GM12878 (cell line): ENCODE measurements at places on chromosomes 3 and 15. TPM values are rescaled to one million over a fixed set of nuclear protein-coding genes. Genes with fewer than 3 reads are reported as not detected.

DNA sequence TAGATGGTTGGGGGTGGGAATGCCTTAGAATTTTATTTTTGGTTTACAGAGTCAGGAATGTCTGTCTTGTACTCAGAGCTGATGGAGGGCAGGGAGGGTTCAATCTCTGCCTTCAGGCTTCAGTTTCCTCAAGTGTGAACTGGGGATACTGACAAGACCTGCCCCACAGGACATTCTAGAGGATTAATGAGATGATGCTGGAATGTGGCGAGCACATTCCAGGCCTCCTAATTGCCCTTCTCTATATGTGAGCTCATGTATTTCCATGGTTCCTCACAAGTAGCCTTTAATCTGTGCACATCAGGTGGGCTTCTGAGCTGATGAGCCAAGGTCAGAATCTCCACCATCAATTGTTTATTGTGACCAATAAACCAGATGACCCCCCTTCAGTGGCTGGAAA is 90.4 kb downstream of the CACNA2D3 start:
- no peak for DNase-seq

DNA sequence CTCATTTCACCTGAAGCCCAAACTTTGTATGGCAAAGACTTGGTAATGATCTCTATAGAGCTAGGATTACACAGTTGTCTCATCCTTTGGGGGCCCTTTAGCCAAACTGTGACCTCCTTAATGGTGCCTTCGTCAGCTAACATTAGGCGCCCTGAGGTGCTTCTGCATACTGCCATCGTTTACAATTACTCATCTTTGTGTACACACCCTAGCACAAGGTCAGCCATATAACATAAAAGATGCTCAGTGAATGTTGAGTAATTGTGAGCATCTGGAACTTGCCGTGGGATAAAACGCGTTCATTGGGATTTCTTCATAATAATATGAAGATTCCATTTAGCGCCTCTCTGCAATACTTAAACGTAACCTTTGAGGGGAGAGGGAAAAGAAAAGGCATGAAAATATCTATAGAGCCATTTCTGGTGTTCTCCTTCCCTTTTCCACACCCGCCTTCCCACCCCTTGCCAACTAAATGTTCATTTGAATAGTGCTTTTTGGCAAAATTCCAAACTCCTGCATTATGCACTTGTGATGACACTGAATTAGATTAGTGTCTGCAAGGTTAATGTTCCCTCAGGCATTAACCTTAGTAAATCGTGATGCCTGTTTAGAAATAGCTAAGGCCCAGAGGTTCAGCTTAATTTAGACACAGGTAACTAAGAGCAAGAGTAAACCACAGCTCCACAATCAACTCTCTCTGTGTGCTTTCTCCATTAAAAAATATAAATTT is 990 bp upstream of the ZNF148 start:
- no peak for DNase-seq

Gene GOLGA8M
- not detected in 2 replicates for total RNA-seq

DNA sequence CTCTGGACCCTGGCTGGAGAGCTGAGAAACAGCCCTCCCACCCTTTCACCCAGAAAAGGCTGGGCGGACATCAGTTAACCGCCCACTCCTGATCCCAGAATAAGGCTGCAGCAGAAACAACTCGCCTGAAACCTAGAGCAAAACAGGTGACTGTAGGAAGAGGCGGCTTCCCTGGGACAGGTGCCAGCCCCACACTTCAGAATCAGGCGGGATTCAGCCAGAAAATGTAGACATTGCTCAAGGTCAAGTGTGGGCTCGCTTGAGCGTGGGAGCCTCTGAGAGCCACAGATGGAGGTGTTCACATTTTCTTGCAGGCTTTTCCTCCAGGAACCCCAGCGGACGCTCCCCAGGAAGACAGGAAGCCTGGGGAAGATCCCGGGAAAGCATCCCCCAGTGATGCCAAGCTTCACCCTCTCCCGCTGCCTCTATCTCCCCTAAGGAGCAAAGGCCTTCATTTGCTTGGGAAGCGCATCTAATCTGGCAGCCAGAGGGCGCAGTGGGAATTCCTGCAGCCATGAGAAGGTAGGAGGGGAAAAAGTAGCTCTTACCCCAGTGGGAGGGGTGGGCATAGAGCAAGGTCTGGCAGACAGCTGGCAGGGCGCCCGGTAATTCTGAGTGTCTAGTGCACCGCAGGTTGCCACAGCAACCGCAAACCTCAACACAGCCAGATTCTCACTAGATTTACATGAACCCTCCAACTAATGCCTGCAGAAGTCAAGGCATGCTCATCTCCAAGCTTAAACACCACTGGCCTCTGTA is 77.7 kb downstream of the OCA2 start:
- DNase-seq: no peak

- no peak for DNase-seq
Measured at GRCh38 chr3:29892976-29893554, 612.2 kb downstream of the RBMS3 start.

- DNase-seq: no peak
Measured at GRCh38 chr3:119490153-119490552, 8.2 kb upstream of the TIMMDC1 start.

GRCh38 chr3:190122198-190122771 is 1.6 kb upstream of the P3H2 start:
- DNase-seq: no peak

Gene THBS1
- 1.5 and 1.6 TPM in 2 replicates for total RNA-seq

DNA sequence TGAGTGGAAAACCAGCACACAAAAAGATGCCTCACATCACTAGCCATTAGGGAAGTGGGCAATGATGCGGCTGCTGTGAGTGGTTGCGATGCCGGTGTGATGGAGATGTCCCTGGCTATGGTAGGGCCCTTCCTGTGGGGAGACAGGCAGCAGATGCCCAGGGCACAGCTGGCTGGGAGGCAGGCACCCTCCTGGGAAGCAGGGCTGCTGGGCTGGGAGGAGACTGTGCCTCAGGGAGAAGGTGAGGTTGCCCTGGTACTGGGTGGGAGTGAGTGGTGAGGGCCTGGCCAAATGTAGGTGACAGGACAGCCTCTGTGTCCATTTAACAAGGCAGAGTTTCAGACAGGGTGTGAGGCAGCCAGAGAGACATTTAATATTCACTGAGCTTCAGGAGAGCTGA is 335.6 kb downstream of the OCA2 start:
- no peak for DNase-seq

Gene DPPA2
- total RNA-seq: not detected in 2 replicates

Gene IMPG2
- 0.11 and 0.13 TPM in 2 replicates for total RNA-seq

GRCh38 chr3:131608741-131609140 is 106.0 kb upstream of the MRPL3 start:
- DNase-seq: no peak

DNA sequence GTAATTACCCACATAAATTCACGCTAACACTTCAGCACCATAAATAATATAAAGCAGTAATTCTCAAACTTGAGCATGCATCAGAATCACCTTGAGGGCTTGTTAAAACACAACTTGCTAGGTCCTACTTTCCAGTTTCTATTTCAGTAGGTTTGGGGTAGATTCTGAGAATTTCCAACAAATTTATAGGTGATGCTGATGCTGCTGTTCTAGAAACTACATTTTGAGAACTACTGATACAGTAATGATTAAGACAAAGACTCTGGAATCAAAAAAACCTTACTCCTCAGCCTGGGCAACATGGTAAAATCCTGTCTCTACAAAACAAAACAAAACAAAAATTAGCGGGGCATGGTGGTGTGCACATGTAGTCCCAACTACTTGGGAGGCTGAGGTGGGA is 18.8 kb downstream of the TMEM39A start:
- no peak for DNase-seq

Gene NMNAT3
- 0.16 TPM in 1 of 2 replicates, not detected in the other for total RNA-seq

Gene GABRA5
- total RNA-seq: not detected in 2 replicates

Gene KLF13
- total RNA-seq: 109 and 112 TPM in 2 replicates

DNA sequence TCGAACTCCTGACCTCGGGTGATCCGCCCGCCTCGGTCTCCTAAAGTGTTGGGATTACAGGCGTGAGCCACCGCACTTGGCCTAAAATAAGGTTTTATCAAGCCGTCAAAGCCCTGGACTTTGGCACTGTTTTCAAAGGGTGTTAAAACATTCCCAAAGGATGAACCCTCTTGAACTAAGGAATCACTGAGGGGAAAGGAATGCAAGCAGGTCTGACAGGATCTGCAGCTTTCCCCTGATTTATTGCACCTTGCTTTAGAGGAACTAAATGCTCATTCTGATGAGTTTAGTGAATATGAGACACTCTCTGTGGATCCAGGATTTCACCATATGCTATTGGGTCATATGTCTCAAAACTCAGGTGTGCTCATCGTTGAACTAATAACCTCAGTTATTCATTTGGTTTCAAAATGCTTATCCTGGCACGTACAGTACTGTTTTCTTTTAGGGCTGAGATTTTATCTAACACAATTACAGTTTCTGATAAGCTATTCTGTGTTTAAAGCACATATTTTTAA is 63.0 kb upstream of the TSC22D2 start:
- no peak for DNase-seq

DNA sequence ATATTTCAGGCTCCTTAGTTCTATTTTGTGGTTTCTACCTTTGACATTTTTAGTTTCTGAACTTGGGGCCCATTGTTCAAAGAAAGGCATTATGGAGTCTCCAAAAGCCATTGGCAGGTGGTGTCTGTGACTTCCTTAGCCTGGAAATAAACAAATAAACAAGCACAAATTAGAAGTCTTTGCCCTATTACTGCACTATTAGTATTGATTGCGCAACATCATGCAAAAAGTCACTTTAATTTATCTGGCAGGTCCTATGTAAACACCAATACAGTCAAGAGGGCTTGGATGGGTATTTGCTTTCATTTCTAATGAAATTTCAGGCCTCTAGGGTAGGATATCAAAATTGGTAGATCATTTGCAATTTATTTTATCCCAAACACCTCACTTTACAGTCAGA is 85.6 kb downstream of the LPP start:
- no peak for DNase-seq

Gene LARP6
- total RNA-seq: 3.4 and 3.5 TPM in 2 replicates

Gene GOLGA6D
- total RNA-seq: not detected in 2 replicates

DNA sequence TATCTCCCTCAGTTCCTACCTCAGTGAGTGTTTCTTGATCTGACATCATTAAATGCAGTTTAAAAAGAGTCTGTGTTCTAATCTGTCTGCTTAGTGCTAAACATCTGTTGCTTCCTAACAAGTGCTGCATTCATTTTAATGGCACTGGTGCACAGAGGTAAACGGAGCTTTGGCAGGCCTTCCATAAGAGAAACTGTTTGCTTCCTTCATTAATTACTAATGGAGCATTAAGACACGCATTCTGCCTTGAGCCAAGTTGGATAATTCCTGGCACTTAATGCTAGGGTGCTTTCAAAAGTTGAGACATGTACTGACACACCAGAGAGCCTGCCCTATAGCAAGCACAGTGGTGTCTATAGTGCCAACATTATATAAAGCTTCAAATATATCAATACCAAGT is 34.7 kb downstream of the SCG5 start:
- no peak for DNase-seq

- DNase-seq: no peak
Measured at GRCh38 chr15:41218851-41219250, 11.7 kb downstream of the EXD1 start.

Gene GCSAM
- total RNA-seq: 81.5 and 100 TPM in 2 replicates

DNA sequence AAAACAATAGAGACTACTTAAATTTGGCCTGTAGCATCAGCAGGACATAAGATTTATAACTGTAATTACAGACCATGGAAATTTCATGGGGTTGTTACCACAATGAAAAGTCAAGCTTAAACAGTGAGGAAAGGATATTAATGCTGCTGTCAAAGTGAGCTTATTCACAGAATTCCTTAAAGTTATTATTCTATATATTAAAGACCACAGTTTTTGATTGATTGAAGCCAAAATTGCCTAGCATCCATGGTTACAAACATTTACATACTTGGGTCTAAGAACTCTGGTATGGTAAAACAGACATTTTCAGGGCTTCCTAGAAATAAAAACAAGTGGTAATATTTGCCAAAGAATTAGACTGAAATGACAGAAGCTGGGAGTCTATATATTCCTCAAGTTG is 248.6 kb downstream of the ATP8B4 start:
- DNase-seq: no peak

GRCh38 chr3:10195366-10196089 is 30.8 kb downstream of the IRAK2 start:
- DNase-seq: no peak

Gene ANKRD34C
- total RNA-seq: not detected in 2 replicates

Gene MKRN3
- not detected in 2 replicates for total RNA-seq

- DNase-seq: no peak
Measured at GRCh38 chr3:108103886-108104797, 13.3 kb upstream of the CD47 start.

DNA sequence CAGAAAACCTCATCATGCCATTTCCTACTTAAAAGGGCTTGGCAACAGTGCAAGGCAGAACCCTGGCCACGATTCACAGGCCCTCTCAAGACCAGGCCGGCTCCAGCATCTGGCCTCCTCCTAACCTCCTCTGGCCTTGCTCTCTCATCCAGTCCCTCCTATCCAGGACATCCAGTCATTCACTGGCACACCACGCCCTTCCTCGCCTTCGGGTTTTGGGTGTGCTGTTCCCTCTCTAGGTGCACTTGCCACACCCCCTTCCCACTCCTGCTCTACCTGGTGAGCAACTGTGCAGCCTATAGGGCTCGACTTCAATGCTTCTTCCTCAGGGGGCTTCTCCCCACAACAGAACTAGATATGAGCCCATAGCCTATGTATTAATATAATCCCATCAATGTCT is 317.1 kb downstream of the ARRDC4 start:
- DNase-seq: no peak

DNA sequence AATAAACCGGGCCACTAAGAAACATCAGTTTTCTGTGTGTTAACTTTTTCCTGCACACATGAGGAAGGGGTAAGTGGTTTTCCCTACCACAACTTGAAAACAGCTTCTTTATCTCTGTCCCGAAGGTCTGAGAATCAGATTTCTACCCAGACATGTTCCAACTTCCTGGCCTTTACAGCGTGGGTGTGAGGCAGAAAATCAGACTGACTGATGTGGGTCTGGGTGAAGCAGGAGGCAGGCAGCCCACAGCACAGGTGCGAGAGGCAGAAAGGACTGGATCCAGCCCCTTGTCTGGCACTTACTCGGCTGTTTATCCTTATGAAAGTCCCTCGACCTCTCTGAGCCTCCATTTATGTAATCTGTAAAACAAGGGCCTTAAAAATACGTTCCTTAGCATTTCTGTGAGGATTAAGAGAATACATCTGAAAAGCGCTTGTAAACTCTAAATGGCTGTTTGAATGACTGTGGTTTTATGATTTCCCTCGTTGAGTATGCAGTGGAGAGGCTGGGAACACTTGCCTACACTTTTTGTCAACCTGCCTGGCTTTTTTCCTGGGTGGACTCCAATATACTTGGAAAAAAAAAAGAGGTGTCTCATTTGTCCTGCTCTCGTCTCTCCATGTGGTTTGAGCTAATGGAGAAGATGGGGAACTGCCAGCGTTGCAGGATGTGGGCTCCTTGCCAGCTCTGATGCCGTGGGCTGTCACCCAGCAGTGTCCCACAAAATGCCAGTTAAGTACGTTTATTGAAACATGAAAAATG is 3.1 kb downstream of the AGBL1 start:
- no peak for DNase-seq

GRCh38 chr3:194204042-194204987 is 68.4 kb downstream of the HES1 start:
- no peak for DNase-seq

DNA sequence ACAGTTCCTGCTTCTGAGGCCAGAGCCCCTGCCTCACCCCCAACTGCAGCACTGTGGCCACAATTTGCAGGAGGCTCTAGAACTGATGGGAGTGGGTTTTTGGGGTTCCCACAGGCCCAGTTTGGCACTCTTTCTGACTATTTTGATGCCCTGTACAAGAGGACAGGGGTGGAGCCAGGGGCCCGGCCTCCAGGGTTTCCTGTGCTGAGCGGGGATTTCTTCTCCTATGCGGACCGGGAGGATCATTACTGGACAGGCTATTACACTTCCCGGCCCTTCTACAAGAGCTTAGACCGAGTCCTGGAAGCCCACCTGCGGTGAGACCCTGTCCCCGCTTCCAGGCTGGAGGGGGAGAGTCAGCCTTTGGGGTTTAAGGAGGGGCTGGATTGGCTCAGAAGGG is 6.9 kb downstream of the MAN2A2 start:
- DNase-seq: no peak
